ENCODE measurements at places on chromosomes 7 and 10.
A peak's percentile ranks its signal among the peaks of the same experiment; 100 is the strongest.

DNA sequence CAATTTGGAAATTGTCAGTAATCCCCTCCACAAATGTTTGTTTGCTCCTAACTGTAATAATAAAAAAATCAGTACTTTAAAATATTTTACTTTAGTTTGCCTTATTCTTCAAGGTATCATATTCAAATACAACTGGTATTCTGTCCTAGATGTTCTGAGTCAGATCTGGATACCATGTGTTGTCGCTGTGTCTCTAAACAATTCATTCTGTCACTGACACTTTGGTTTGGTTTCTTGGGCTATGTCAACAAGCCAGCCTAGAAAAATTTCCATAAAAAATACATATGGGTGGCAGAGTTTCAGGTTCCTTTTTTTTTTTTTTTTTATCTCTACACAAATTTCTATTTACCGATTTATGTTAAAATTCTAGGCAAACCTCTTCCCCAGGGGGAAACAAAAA lies 33.2 kb upstream of the SEMA3D start:
- no peak for DNase-seq

DNA sequence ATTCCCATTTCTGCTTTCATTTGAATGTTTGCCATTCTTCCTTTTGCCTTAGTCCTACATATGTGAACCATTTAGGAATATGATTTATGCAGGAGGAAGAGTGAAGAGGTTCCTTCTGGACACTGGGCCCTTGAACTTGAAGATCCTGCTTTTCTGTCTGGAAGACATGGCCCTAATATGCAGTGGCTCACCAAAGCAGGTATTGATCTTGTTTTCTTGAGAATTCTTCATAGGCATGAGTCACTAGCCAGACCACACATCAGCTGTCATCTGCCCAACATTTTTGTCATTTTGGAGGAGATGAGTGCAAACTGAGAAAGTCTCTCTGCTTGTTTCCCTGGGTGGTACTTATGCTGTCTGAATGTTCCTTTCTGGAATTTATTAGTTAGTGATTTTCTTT lies 382.6 kb downstream of the LRMDA start:
- DNase-seq, result no peak

- no peak for DNase-seq
These were observed 994 bp upstream of the LRGUK start for GRCh38 chr7:134126146-134126545.

GRCh38 chr10:123270806-123271205 lies 116.6 kb downstream of the BUB3 start:
- no peak for DNase-seq

- DNase-seq, result no peak
These were observed 1.2 kb upstream of the ITGB1 start for GRCh38 chr10:32959006-32959920.

GRCh38 chr10:90440870-90441269 lies 417.0 kb downstream of the HTR7 start:
- DNase-seq, result no peak

DNA sequence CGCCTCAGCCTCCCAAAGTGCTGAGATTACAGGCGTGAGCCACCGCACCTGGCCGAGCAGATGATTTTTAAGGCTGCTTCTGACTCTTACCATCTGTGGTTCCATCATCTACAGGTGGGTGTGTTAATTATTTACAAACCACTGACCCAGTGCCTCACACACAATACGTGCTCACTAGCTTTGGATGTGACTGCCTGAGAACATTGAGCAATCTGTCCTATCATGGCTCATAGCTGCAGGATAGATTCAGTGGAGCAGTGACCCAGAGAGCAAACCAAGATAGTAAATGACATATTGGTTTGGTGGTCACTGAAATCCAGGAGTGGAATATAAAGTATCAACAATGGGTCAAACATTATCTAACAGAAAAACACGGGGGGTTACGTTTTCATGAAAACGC lies 24.1 kb downstream of the GPAM start:
- no peak for DNase-seq

DNA sequence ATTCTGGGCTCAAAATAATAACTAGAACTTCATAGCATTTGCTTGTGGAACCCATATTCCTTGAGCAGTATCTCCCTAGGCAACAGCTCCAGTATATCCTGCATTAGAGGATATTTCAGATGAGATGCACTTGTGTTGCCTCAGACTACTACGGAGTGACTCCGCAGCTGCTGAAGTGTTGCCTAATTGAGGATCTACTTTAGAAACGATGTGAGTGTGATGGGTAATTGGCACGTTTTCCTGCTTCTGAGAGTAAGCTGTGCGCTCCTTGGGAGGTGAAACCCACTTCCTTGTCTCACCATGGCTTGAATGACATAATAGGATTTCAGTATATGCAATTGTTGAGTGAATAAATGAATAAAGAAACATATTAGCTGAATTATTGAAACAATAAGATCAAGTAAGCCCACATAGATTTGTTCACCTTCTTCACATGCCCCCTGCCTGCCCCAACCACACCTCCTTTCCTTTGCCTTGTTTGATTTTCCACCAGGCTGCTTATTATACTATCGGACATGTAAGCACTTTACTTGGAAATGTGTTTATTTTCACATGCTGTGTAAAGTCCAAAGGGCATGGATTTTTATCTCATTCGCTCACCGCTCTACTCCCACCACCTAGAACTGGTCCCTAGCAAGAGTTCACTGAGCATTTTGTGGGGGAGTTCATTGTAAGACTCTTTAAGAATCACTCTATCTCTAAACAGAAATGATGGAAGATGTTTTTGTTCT lies 303.8 kb downstream of the KCNMA1 start:
- DNase-seq, result peak; percentile 79

Measured in Caco-2 (cell line).